ENCODE measurements at places on chromosomes 2 and 18. TPM values are rescaled to one million over a fixed set of nuclear protein-coding genes. Genes with fewer than 3 reads are reported as not detected.
A peak's percentile ranks its signal among the peaks of the same experiment; 100 is the strongest.

Gene PAX8
- total RNA-seq = 4.8 TPM

- DNase-seq = no peak
Observed at GRCh38 chr2:63614448-63614968, 25.7 kb downstream of the MDH1 start.

- no peak for DNase-seq
Observed at GRCh38 chr2:69603146-69603743, 40.3 kb downstream of the AAK1 start.

DNA sequence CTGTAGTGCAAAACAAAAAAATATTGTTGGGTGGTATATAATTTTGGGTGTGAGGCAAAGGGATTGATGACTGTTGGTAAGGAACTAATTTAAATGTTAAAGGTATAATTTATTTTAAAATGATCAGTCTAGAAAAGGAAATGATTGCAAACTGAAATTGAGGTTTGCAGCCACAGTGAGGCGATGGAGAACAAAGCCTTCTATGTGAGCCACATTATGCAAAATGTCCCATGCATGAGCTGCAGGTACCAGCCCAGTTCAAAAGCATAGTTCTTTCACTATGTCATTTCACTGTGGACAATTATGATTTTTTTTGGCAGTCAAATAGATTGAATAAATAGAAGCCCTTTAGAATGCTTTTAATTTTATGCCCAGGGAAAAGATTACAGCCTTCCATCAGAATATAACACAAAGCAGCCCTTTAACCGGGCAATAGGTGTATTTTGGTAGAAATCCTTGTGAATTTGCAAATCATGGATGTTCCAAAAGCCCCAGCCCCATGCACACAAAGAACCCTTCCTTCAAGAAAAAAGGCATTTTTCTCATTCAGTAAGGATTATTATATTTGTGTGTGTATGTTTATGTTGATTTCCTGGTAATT lies 1.7 kb downstream of the MAP2 start:
- no peak for DNase-seq

DNA sequence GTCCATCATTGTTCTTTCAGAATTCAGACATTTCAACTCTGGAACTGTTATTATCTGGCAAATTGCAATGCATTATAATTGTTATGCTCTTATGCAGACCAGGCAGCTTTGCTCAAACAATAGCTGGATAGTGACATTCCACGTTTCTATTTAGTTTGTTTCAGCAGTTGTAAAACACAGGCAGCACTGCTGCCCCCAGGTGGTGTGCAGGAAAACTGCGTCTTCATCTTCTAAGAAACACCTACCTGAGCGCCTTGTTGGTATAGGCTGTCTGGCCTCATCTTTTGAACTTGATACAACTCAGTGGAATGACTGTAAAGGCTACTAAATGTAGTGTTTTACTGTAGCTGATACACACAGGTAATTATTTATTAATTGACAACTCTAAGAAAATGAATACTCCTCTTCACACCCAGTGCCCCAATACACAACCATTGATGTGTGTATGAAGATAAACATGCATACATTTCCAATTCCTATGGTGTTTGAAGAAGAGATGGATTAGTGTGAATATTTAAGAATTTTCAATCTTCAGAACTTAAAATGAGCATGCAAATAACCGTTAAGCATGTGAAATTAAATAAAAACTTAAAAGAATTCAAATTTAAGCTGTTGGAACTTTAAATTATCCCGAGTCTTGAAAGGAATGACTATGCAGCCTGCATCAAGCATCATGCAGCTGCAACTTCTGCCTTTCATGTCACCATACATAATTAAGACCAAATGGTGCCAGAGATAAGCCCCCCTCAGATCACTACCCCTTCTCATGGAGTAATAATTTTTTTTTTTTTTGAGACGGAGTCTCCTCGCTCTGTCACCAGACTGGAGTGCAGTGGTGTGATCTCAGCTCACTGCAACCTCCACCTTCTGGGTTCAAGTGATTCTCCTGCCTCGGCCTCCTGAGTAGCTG lies 85.6 kb downstream of the CD8B2 start:
- no peak for DNase-seq

Gene EN1
- total RNA-seq = not detected

GRCh38 chr2:24410976-24411375 lies 50.6 kb upstream of the ITSN2 start:
- no peak for DNase-seq

GRCh38 chr2:138720035-138720838 lies 60.0 kb downstream of the NXPH2 start:
- DNase-seq = no peak

- no peak for DNase-seq
Observed at GRCh38 chr18:27843783-27844777, 332.9 kb downstream of the CDH2 start.

Gene IGFBP5
- 36.4 TPM for total RNA-seq

GRCh38 chr18:60892441-60892840 lies 440.8 kb upstream of the CDH20 start:
- no peak for DNase-seq

GRCh38 chr18:3450012-3450798 lies at the start of gene TGIF1:
Gene TGIF1 (plus strand): TSS chr18:3450172. CDS start chr18:3450490, 318 bp downstream.
- peak; percentile 89 for DNase-seq

DNA sequence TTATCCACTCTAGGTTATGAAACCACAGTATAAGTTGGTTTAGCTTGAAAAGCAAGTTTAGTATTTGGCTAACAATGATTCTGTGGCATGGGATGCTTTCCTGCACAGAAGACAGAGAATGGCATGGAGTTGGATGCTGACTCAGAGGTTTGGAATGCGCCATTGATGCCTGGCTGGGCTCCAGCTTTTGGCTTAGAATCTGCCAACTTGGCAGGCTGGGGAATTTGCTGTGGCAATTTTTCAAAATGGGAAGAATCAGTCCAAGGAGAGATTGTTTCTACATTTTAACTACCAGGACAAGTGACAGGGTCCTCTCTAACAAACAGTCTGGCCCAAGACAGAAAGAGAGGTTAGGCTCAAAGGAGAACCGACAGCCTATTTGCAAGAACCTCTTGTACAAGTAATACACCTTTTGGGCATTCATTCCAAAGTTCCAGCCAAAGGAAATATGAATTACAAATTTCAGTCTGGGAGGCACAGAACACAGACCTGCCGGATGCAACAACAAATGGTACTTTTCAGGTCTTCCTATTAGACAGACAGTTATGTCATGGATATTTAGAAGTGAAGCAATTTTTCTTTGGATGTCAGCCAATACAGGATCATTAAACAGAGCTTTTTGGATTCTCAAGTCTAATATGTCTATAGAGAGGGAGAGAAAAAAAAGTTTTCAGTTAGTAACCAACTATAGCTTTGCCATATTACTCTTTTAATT lies 1027.7 kb downstream of the TMEM182 start:
- peak; percentile 1 for DNase-seq

Gene WNT10A
- 1.1 TPM for total RNA-seq

GRCh38 chr18:50527636-50528307 lies 32.1 kb upstream of the MAPK4 start:
- DNase-seq = no peak

GRCh38 chr18:24388957-24389356 lies 8.7 kb downstream of the OSBPL1A start:
- DNase-seq = no peak

GRCh38 chr18:42106784-42107183 lies 151.8 kb downstream of the PIK3C3 start:
- DNase-seq = no peak

DNA sequence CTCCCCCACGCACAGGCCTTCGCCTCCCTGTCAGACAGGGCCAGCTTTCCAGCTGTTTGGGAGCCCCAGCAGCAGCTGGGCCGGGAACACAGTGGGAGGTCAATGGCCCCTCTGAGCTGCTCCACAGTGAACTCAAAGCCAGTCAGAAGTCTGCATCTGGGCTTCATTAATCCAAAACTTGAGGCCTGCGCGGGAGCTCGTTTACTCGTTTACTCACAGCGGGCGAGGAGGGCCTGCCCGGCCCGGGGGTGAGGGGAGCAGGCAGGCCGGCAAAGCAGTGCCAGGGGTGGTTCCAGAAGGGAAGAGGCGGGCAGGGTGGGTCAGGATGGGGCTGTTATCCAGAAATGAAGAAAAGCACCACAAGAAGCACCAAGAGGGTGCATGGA lies 36.8 kb upstream of the SEMA4C start:
- no peak for DNase-seq

GRCh38 chr2:239468491-239469105 lies 67.8 kb upstream of the HDAC4 start:
- no peak for DNase-seq

Gene SERPINB10
- total RNA-seq = not detected

GRCh38 chr18:48455555-48456478 lies 46.6 kb upstream of the ZBTB7C start:
- peak; percentile 33 for DNase-seq

DNA sequence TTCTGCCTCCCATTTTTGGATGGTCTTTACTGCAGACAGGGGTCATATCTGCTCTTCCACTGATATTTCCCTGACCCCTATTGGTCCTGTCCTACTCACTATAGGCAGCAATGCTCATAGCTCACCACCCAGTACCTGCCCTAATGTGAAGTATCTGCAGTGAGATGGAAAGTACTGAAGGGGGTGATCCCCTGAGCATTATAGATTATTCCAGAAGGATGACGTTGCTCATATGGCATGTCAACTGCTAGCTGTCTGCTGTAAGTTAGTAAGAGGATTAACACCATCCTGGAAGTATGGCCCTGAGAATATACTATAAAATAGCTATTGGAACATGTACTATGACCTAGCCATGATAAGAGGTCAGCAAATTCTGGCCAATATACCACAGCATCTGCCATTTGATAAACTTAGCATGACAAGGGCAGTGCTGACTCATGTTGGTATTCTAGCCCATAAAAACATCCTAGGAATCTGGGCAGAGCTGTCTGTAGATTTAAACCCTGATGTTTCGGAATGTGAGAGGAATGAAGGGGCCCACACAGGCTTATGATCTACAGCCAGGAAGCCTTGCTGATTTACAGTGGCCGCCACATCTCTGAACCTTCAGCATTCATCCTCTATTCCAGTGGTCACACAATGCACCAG lies 451.4 kb downstream of the TNS1 start:
- no peak for DNase-seq

- no peak for DNase-seq
Observed at GRCh38 chr2:206875701-206876100, 63.6 kb upstream of the CPO start.

DNA sequence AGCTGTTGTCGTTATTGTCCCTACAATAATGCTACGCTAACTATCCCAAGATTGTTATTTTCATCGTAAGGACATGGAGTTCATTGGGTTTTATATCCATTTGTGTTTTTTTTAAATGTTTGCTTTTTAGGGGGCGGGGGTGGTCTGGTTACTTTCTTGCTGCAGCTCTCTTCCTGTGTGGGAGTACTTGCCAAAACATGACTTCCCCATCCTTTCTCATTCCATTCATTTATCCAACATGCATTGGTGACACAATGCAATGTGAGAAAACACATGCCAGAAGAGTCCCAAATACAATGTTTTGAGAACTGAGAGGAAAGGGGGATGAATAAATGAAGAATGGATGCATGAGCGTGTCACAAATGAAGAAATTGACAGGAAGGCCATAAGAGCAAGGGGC lies 55.9 kb downstream of the E2F6 start:
- DNase-seq = no peak

- DNase-seq = no peak
Observed at GRCh38 chr18:2979871-2980790, 32.8 kb downstream of the LPIN2 start.

DNA sequence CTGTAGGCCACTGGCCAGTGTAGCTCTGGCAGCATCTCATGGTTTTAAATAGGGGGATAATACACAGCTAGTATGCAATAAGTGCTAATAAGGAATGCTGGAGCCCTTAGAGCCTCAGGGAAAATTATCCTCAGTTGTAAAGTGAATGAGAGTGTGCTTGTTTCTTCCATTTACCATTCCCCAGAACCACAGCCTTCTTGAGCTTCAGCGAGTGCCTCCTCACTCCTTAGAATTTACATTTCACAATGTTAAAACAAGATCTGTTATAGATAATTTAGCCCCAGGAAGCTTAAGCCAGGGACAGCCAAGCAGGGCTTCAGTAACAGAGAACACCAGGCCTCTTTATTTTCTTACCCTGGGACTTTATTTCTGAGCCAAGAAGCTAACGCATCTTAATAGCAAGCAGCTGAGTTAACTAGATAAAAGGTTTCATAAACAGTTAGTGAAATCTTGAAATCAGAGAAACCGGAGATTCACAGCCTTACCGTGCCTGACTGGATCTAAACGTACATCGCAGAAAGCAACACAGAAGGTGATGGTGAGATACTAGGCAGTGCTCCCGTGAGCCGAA lies 535.2 kb downstream of the TDRD15 start:
- no peak for DNase-seq

Gene BCL2
- total RNA-seq = 20.5 TPM

GRCh38 chr2:37196320-37197195 lies at the start of gene CEBPZOS:
Gene CEBPZOS (plus strand): TSS chr2:37196496. CDS start chr2:37199705, 3,209 bp downstream.
- peak; percentile 89 for DNase-seq

Gene NHEJ1
- 31.9 TPM for total RNA-seq
